ENCODE measurements at places on chromosomes 11 and 22.

DNA sequence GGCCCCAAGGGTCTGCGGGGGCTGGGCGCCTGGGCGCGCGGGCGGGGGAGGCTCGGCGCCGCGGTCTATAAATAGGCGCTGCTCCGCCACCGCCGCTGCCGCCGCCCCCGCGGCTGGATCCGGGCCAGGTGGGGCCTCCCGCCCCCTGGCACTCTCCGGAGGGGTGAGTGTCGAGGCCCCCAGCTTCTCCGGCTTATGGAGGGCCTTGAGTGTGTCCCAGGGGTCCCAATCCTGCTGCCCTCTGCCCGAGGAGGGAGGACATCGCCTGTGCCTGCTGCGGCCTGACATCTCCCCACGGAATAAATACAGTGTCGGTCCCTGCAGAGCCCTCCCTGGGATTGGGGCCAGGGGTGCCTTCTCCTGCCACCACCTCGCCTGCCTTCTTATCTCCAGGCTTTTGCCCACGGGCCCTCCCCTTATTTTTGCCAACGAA is 4.3 kb upstream of the GP1BB start:
- no peak for DNase-seq

GRCh38 chr11:29008481-29008880 is 900.3 kb downstream of the METTL15 start:
- DNase-seq: no peak

DNA sequence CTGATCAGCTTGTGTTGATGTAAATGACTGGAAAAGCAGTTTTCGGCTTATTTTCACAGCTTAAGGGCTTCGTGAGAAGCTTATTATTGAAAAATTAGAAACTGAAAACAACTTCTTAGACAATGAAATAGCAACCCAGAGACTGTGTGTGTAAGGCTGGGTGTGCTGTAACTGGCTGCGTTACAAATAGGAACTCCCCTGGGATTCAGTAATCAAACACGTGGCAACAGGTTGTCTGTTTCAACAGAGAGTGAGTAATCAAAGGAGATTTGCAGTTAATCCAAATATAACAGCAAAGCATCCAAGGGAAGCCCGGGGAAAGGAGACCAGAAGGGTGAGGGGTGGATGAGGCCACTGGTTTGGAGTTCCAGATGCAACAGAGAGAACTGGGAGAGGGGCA is 19.2 kb downstream of the NTM start:
- no peak for DNase-seq

DNA sequence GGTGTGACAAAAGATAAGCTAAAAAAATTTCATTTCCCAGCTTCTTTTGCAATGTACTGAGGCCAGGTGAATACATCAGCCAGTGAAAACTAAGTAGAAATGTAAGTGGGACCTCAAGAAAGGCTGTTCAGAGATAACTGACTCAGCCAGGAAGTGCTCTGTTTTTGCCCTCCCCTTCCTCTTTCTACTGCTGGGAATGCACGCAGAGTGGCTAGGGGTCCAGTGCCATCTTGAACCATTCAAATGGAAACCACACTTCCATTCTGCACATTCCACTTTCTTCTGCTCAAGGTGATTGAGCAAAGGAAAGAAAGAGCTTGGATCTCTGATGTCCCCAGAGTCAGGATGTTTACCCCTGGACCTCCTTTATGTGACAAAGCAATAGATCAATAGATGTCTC is 27.8 kb upstream of the LMO2 start:
- no peak for DNase-seq

DNA sequence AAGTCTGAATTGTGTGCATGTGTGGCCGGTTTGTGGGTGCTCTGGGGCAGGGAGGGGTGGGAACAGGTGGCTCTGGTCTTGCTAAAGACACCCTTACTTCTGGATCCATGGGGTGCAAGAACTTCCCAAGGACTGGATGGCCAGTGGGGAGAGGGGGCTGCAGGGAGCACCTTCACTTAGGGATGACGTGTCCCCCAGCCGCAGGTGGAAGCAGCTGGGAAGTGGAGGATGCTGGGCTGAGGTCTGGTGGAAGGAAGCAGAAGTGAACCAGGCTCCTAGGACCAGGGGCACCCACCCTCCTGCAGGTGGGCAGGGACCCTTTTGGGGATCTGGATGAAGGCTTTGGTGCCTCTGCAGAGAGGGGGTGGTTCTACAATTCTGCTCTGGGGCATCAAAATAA is 9.9 kb upstream of the MIEF1 start:
- DNase-seq: no peak

GRCh38 chr11:46015941-46016340 is 93.5 kb downstream of the LARGE2 start:
- no peak for DNase-seq
